Inflammatory macrophage treated with lipopolysaccharide for 1 hour (primary cell): ENCODE measurements at places on chromosomes 2 and 18.

- DNase-seq: no peak
Measured at GRCh38 chr2:120605231-120605935, 130.3 kb upstream of the GLI2 start.

DNA sequence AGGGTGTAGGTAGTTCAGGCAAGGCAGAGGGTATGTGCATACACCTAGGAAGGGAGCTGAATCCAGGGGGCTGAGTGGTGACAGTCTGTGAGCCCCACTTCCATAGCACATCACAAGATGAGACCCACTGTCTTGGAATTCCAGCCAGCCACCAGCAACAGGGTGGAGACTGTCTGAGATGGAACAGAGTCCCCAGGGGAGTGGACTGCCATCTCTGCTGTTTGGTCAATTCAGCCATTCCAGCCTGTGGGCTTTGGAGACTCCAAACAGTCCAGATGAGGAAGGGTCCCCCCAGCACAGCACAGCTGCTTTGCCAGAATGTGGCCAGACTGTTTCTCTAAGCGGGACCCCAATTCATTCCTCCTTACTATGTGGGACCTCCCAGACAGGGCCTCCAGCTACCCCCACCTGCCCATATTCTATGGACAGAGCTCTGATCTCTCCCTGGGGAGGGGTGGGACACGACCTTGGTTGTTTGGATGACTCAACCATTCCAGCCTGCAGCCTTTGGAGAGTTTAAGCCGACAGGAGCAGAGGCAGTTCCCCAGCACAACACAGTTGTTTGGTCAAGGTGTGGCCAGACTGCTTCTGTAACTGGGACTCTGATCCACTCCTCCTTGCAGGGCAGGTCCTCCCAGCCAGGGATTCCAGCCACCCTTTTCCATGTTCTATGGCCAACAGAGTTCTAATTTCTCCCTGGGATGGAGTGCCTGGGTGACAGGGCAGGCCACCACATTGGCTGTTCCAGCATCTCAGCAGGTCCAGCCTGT is 178.0 kb downstream of the RND3 start:
- DNase-seq: no peak

- DNase-seq: no peak
Measured at GRCh38 chr2:218963601-218964000, 4.1 kb downstream of the CDK5R2 start.

DNA sequence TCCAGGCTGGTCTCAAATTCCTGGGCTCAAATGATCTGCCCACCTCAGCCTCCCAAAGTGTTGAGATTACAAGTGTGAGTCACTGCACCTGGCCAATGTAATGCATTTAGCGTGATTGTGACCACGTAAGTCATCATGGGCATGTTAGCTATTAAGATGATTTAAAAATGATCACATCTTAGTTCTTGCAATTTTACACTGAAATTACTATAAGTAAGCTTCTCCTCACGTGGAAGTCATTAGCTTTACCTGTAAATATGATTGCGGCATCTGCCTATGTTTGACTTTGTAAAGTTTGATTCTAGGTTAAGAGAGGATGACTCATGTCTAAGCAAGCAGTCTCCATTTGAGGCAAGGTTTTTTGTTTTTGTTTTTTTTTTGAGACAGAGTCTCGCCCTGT is 85.5 kb downstream of the PMAIP1 start:
- no peak for DNase-seq

- peak; percentile 42 for DNase-seq
Measured at GRCh38 chr2:66569321-66569851, 134.5 kb downstream of the MEIS1 start.

GRCh38 chr2:217353591-217353990 is 493.7 kb upstream of the TNP1 start:
- peak; percentile 22 for DNase-seq
